ENCODE measurements at places on chromosomes 1 and 21.

GRCh38 chr21:29430576-29430975 lies 131.9 kb downstream of the BACH1 start:
- no peak for DNase-seq

DNA sequence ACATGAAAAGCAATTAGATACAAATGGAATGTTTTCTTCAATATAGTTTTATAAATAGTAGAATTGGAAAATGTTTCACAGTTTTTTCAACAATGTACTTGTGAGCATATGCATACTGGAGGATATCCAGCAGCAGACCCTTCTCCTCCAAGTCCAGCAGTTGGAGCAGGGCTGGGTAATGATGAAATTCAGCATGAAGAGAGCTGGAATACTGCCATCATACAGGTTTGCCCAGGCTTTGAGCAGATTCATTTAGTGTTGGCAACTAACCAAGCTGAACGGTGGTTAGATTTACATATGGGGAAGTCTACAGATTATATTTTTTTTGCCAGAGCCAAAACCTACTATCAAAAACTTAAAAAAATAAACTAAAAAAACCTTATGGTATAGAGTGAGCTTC lies 38.3 kb downstream of the WDR3 start:
- peak; percentile 81 for DNase-seq

- DNase-seq, result no peak
These were observed 75.9 kb downstream of the VWA5B1 start for GRCh38 chr1:20366463-20367115.

GRCh38 chr21:31358158-31358557 lies 14.1 kb upstream of the TIAM1 start:
- no peak for DNase-seq

DNA sequence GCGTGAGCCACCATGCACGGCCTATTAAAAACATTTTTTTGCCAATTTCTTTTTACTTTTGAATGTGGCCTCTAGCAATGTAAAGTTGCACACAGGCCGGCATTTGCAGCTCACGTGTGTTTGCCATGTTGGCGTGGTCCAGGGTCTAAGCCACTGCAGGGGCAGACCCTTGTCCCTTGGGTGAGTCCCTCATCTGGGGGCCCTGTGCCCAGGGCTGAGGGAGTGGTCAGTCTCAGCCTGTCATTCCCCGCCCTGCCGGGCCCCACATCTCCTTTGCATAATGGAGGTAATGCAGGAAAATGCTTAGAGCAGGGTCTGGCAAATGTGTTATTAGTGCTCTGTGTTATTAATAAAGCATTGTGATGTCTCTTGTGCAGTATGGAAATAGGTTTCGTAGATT lies 16.9 kb downstream of the AGPAT3 start:
- no peak for DNase-seq

DNA sequence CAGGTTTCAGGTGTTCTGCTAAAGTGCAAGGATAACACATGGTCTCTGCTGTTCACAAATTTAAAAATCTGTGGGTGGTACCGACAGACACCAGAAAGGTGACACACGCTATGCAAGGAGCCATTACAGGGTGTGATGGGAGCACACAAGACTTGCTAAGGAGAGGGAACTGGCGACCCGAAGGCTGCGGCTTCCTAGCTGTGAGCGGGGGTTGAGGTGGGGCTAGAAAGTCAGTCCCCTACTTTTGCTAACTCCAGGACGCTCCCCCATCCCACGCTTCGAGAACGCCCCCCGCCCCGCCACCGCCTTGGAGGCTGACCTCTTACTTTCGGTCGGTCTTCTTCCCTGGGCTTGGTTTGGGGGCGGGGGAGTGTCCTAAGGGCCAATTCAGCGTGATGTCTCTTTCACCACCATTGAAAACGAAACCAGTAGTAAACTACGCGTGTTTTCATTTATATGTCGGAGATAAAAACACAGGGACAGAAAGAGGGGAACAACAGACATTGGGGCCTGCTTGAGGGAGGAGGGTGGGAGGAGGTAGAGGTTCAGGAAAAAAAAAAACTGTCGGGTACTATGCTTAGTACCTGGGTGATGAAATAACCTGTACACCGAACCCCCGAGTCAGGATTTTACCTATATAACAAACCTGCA lies 1.1 kb downstream of the CKS1B start:
- no peak for DNase-seq

GRCh38 chr1:20375563-20375962 lies 84.9 kb downstream of the VWA5B1 start:
- DNase-seq, result no peak

- no peak for DNase-seq
These were observed 2.1 kb upstream of the FTCD start for GRCh38 chr21:46157396-46157986.

DNA sequence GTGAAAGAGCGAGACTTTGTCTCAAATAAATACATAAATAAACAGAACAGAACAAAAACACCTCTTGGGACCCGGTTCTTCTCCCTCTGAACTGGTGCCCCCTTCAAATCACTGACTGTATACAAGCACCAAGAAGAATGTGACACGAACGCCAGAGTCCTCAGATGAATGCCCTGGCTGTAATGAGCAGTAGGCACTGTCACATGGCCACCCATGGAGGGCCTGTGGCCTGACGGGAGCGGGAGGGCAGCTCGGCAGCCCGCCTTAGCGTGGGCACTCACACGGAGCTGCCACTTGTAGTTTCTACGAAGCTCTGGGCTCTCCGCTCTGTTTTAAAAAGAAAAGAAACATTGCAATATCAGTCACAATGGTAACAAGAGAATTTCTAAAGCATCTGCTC lies 146.0 kb downstream of the PEX14 start:
- DNase-seq, result no peak

- no peak for DNase-seq
These were observed 91.7 kb downstream of the TTC3 start for GRCh38 chr21:37164742-37165141.

- DNase-seq, result no peak
These were observed 138.6 kb upstream of the B3GALT2 start for GRCh38 chr1:193325042-193325441.

DNA sequence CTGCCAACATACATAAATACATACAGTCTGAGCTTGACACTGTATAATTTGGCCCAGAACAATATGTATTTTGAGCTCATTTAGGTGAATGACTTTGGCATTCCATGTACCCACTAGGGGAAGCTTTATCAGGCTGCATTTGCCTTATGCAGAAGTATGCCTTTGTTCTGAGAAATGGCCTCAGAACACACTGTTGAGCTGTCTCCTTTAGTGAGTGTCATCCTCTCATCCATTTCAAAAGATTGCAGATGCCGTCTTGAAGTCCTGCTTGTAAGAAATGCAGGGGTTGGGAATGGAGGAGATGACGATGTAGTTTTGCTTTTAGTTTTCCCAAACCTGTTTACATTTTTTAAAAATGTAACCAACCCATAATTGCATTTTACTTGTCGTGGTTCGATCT lies 14.8 kb upstream of the NBL1 start:
- DNase-seq, result no peak

- no peak for DNase-seq
These were observed 379.4 kb upstream of the RUNX1 start for GRCh38 chr21:35428489-35428888.

DNA sequence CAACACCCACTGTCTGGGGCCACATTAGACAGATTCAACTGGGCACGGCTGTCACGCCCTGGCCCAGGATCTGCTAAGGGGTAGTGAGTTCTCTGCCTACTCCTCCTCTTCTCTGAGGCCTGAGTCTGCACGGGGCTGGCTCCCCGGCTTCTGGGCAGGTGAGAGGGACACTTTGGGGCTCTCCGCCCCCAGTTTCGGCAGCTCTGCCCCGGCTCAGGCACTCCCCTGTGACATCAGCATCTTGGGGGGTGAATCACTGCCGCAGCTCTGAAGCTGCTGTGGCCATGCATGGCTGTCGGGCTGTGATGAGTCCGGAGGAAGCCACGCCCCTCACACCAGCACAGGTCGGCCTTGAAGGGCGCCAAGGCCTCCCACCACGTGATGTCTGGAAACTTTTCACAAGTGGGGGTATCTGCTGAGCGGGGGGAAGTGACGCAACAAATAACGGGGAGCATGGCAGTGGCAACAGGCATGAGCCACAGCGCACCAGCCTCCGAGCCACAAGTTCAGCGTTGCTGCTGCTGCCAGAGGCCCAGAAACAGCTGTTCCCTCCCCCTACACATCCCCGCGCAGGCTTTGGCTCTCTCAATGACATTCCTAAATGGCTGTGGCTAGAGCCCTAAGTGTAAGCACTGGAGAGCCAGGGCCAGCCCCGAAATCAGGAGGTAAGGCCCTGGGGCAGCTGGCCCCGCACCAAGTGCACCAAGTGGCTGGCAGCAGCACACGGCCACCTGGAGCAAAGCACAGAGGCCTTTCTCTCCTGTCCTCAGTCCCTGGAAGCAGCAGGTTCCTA lies 26.3 kb downstream of the ZBTB17 start:
- no peak for DNase-seq

DNA sequence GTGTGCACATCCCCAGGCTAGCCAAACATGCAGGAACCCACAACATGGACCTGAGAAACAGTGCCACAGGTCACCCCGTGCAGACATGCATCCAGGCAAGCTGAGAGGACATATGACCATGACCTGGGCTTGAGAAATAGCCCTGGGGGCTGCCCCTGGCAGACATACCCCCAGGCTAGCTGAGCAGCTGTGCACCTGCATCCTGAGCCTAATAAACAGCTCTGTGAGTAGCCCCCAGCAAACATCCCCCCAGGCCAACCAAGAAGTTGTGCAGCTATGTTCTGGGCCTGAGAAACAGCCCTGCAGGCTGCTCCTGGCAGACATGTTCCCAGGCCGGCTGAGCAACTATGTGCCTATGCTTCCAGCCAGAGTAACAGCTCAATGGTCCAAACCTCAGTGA lies 14.5 kb downstream of the OLFML3 start:
- DNase-seq, result no peak

DNA sequence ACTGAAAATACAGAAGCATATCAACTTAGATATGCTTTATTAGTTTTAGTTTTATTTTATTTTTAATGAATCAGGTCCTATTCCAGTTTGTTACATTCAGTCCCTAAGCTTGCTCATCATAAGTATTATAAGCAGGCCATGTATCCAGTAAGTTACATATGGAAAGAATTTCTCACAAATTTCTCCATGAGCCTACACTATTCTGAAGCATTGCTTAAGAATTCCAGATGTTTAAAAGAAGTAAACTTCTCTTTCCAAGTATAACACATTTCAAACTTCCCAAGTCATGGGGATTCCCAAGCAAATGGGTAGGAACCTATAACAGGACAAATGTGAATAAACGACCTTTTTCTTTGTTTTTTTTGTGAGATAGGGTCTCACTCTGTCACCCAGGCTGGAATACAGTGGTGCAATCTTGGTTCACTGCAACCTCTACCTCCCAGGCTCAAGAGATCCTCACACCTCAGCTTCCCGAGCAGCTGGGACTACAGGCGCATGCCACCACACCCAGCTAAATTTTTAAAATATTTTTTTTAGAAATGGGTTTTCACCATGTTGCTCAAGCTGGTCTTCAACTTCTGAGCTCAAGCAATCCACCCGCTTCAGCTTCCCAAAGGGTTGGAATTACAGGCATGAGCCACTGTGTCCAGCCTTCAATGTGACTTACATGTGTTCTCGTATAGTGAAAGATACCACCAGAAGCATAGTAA lies 39.0 kb downstream of the ST7L start:
- DNase-seq, result no peak

- no peak for DNase-seq
These were observed 1.4 kb downstream of the BCL10 start for GRCh38 chr1:85274969-85275453.

DNA sequence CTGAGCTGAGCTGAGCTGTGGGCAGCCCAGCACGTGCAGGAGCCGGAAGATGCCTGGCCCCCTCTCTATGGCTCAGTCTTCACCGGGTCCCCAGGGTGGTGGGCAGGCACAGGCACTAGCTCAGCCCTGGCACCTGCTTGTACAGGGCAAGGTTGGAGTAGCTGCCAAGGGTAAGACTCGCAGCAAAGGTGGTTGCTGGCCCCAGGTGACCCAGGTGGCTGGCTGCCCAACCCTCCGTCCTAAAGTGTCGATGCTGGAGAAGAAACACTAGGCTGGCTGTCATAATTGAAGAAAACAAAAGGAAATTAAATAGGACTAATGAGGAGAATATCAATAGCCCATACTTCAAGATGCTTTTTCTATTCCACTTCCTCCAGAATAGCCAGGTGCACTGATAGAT lies 77.1 kb upstream of the ACTL8 start:
- peak; percentile 20 for DNase-seq

DNA sequence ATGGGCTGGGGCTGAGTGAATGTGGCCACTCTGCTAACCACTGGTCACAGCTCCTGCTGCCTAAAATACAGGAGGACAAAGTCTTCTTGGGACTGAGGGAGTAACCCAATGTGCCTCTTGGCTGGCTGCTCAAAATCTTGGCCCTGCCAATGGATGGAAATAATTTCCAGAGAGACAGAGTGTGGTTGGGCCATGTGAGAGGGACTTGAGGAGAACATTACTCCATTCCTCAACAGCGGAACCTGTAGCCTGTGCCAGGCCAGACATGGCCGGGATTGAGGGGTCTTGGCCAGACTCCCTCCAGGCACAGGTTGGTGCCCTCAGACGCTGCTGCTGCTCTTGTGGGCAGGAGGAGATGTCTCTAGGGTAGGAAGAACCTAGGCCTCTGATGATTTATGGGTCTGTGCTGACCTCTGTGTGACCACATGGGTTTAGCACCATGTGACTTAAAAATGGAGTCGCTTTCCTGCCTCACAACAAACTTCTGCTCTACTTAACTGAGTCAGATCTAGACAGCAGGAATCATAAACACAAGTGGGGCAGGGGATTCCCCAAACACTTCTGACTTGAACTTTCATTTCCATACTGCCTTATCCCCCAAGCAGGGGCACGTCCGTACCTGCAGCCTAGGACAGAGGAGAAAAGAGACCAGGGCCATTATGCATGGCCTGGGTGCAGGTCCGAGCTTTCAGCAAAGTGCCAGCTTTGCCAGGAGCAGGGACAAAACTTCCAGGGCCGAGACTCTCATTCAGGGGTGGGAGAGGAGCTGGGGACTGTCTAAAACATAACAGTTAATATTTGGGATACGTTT lies 79.2 kb downstream of the CD34 start:
- no peak for DNase-seq

DNA sequence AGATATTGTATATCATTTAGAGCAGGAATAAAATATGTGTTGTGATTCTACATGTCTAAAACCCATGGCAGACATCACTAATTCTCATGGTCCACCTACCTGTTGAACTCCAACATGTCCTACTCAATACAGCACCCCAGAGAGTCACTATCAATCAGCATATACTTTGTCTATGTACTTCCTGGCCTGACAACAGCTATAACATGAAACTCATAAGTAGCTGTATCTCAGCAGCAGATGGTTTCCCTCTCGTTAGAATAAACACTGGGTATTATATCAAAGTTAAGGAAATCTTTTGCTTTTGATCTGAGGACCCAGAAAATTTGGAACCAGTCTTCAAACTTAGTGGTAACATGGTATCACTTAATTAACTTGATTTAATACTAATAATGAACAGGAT lies 15.8 kb downstream of the ARPC5 start:
- DNase-seq, result no peak
